ENCODE measurements at places on chromosomes 3 and 15. TPM values are rescaled to one million over a fixed set of nuclear protein-coding genes. Genes with fewer than 3 reads are reported as not detected.

The PTPN9 gene
- total RNA-seq, result 18.4 TPM

The TGM4 gene
- total RNA-seq, result 16.5 TPM

The ANKUB1 gene
- total RNA-seq, result not detected

The MINAR1 gene
- total RNA-seq, result 2.3 TPM

The C3orf22 gene
- total RNA-seq, result not detected

The SNRPN gene
- 141 TPM for total RNA-seq

The STRIT1 gene
- total RNA-seq, result not detected

The SKOR1 gene
- 0.79 TPM for total RNA-seq
